ENCODE measurements at places on chromosomes 1 and 21. TPM values are rescaled to one million over a fixed set of nuclear protein-coding genes. Genes with fewer than 3 reads are reported as not detected.

DNA sequence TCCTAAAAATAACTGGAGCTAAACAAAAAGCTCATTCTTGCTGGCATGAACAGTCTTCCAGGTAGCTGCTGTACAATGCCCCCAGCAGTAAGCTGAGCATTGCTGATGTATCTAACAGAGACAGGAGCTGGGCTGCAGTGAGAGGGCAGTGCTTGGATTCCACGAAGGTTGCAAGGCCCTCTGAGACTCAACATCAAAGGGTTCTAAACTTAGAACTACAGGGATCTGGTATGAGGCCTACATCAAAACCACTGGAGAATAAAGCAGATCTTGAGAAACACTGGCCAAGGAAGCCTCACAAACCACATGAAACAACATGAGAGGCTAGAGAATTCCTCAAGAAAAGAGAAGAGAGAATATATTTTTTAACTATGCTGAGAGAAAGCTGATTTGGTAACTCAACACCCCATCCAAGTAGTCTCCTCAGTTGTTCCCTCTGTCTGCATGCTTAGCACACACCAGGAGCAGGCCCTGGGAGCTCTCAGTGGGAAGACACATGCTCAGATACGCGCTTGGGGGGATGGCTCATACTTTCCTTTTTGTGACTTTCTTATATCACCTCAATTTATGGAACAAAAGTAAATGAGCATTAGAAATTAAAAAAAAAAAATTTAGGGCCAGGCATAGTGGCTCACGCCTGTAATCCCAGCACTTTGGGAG, 27.7 kb downstream of the DSTYK start:
- no peak for DNase-seq

DNA sequence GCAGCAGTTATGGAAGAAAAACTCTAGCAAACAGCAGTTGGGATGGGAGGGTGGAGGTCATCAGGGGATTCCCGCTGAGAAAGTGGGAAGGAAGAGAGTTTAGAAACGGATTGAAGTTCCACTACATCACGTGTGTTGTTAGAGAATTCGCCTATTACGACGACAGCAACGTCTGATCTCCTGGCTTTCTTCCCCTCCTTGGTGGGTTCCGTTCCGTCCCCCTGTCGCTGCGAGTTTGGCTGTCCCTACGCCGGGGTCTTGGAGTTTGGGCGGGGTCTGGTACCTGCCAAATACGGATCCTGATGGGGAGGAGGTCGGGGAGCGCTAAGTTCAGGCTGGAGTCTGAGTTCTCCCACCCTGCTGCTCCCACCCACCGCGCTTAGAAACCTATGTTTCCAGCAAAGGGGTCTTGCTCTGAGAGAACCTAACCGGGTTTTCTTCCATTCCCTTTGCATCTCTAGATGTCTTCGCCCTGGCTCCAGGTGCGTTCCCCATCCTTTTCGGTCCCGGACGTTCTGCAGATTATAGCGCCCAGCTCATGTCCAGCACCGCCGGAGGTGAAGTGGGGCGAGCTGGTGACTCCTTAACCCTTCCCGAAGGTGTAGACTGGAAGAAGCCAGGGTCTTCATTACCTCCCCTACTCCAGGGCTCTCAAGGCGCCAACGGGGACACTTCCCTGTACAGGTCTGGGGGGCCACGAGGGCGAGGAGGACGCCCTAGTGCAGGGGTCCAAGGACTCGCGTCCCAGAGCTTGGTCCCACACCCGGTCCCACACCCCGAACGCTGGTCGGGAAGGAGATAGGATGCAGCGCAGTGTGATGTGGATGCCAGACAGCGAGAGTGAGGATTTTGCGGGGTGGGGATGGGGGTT, 641 bp upstream of the KCNK2 start:
- no peak for DNase-seq

DNA sequence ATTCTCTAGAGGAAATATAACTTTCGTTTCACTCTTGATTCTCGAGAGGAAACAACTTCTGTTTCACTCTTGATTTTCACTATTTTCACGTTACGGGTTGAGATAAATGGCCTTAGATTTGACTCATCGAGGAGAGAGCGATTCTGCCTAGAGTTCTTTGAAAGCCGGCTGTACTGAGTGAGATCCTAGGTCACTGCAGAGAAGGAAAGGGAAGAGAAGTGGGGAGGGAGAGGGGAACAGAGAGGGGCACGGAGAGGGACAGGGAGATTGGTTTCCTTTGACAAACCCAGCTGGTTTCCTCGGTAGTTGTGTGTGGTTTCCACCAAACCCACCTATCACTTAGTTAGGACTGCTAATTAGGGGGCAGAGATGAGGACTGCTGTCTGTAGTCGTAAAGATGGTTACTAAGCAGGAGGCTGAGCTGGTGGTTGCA, 21.6 kb upstream of the GPR137B start:
- DNase-seq, result no peak

GJA4 gene
- not detected for total RNA-seq

RCSD1 gene
- not detected for total RNA-seq

Data from epithelial cell of proximal tubule (primary cell).